ENCODE measurements at places on chromosomes 7 and 10.

DNA sequence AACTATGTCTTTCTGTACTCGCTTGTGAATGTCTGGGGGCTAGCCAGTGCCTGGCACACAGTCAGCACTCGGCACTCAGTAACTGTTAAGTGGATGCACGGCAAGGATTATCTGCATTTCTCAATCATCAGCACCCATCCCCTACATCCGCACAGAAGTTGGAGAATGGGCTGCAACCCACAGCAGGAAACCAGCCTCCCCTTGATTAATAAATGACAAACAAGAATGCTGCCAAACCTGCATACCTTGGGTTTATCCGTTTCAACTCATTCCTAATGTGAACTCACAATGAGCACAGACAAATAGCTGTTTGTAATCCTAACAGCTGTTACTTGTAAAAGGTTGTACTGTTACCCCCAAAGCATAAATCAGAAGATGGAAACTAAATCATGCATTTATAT, 28.9 kb downstream of the PPP1R3C start:
- DNase-seq: peak; percentile 51

DNA sequence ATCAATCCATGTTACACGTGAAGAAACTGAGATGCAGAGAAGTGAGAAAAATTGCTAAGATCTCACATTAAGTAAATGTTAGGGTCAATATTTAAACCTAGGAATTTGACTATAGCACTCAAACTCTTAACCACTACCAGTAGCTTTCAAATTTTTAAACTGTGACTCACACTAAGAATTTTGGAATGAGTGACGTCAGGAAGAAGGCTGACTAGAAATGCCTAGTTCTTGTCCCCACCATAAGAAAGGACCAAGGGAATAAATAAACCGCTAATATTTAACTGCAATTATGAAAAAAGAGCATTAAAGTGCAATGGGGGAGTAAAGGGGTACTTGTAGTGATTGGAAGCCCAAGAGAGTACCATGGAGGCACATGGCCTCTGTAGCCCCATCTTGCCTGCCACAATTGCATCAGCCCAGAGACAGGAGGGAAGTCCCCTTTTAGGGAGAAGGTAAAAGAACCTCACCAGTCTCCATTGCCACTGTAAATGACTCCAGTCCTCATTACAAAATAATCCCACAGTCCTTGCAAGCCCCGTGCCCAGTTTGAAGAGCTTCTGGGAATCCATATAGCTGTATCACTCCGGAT, 3.5 kb upstream of the AKR1B1 start:
- DNase-seq: peak; percentile 85

DNA sequence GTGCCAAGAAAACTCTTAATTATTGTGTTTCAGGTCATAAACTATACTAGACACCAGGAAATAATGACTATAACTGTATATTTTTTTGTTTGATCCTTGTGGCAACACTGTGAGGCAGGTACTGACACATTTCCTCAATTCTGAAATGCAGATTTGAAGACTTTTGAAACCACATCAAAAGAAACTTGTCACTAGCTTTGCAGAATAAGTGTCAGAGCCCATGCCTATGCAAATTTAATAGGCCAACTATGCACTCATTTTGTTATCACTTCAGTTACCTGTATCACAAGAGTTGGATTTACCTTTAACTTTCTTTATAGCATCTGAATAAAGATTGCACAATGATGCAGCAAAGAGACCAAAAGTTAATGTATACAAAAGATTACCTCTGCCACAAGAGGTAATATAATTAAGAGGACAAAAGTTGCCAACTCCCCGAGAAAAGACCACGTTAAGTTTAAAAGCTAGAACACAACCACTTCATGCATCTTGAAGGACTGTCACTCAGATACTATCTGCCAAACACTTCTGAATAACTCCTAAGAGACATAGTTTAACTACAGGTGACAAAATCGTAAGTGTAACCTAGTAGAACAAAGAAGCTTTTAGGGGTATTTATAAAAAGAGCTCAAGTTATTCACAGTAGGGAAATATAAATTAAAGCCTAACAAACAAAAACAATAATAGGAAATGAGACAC, 80.5 kb downstream of the ELAPOR2 start:
- DNase-seq: no peak

GRCh38 chr10:119257899-119258419, 50.6 kb downstream of the GRK5 start:
- DNase-seq: no peak

- peak; percentile 7 for DNase-seq
Measured at GRCh38 chr7:21903020-21903786, 42.5 kb downstream of the CDCA7L start.

- peak; percentile 81 for DNase-seq
Measured at GRCh38 chr10:21525367-21526187, at the start of gene SKIDA1. SKIDA1 (minus strand) TSS chr10:21525682; CDS start chr10:21517822, 7,860 bp downstream.

DNA sequence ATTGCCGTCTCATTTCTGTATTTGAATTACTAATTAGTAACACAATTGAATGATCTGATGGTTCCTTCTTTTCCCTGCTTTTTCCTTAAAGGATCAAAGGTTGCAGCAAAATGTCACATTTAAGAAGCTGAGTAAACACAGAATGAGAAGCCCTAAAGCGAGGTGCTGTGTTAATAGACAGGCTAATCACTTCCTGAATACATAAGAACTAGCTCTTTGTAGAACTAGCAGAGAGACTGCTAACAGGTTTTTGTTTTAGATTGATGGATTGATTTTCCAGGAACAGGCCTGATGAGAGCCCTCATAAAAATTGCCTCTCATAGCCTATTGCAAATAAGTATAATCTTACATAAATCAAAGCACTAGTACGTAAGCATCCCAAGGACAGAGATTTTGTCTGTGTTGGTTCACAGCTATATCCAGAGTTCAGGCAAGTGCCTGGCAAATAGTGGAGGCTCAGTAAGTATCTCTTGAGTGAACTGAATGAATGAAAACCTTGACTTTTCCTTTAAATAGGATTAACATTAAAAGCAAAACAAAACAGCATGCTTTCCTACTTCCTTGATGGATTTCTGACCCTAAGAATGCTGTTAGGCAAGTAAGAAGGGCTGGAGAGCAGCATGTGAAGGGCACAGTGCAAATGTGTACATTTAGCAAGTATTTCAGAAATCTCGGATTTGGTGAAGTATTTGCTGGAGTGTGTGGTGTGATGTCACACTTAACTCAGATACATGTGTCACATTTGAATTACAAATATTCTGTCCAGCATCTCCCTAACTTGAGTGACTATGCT, 3.3 kb downstream of the TMEM229A start:
- no peak for DNase-seq

DNA sequence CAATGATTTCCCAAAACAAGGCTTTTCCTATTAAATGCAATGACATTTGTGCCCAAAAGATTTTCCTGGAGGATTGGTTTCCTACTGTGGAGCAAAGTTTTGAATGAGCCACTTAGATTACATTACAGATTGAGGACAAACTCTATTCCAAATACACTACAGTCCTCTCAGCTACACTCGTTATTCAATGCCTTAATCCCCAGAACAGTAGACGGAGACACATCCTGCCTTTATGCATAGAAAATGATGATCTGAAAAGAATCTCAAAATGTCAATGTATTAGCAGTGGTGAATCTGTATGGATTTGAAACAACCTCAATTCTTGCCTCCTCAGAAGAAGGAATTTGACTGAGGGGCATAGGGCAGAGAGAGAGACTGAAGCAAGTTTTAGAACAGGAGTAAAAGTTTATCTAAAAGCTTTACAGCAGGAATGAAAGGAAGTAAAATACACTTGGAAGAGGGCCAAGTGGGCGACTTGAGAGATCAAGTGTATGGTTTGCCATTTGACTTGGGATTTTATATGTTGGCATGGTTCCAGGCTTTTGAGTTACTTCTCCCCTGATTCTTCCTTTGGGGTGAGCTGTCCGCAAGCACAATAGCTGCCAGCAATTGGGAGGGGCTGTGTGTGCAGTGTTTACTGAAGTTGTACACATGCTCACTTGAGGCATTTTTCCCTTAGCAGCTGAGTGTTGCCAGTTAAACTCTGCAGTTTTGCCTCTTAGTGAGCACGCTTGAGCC, 891.9 kb upstream of the MBL2 start:
- no peak for DNase-seq

DNA sequence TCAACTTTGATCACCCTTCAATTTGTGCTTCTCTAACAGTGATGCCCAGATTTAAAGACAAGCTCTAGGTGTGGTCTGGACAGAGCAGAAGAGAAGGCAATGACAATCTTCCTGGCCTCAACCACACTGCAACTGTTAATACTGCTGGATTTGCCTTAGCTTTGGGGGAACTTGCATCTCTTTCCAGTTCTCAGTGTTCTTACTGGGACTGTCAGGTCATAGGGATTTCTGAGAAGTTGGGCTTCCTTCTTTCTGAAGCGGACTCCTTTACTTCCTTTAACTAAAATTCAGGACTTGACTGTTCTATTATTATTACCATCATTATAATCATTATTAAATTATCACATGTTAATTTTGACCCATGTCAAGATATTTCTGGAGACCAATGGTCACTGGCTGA, 80.8 kb downstream of the OSBPL3 start:
- no peak for DNase-seq

- DNase-seq: no peak
Measured at GRCh38 chr7:86867163-86867762, 192.2 kb downstream of the ELAPOR2 start.

DNA sequence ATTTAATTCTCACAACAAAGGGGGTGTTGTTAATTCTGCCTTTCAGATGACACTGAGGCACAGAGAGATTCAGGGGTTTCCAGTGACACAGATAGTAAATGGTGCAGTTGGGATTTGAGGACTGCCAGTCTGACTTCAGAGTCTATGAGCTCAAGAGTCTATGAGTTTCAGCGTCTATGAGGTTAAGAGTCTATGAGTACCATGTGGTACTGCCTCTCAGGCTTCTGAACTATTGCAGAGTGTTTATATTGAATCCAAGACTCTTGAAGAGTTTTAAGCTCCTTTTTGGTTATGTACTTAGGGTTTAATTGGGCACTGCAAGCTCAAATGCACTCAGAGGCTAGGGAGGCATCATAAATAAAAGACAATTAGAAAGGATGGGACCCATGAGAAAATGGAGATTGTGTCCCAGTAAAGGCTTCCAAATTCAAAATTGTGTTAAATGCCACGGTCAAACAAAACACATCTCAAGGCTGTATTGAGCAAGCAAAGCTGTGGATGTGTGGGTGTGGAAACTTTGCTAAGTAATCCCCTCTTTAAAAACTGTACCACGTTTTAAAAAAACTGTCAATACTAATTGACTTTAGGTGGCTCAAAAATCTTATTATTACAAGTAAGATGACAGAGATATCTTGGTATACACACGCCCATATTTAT, 123.9 kb upstream of the FAM171A1 start:
- no peak for DNase-seq

- DNase-seq: no peak
Measured at GRCh38 chr7:156836443-156836842, 56.5 kb downstream of the LMBR1 start.

DNA sequence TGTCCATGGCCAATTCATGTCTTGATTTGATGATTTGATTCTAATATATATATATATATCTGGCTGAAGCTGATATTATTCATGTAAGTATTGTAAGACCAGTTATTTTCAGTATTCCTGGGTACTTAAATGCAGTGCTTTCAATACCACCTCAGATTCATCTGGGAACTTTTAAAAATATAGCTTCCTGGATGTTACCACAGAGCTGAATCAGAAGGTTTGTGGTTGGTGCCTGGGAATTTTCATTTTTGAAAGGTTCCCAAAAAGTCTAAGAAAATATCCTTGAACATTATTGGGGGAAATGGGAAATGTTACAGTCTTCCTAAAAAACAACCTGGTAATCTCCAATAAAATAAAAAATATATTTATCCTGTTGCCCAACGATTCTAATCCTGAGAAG, 10.7 kb upstream of the PPP3CB start:
- DNase-seq: peak; percentile 40

GRCh38 chr10:78535716-78536218, 502.1 kb downstream of the RPS24 start:
- no peak for DNase-seq

DNA sequence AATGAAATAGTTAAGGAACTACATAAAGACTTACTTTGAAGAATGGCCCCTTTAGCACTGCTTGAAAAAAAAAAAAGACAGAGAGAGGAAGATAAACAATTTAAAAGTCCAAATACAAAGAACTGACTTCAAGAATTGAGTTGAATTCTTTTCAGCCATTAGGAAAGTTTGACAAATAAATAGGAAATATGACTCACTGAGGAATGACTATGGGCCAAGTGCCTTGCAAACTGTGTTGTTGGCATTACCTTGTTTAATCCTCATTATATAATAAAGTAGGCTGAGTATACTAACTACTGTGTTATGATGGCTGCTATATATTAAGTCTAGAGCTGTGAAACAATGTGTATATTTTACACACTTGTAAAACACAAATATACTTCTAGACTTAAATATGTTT, 151.1 kb downstream of the ELMO1 start:
- no peak for DNase-seq

DNA sequence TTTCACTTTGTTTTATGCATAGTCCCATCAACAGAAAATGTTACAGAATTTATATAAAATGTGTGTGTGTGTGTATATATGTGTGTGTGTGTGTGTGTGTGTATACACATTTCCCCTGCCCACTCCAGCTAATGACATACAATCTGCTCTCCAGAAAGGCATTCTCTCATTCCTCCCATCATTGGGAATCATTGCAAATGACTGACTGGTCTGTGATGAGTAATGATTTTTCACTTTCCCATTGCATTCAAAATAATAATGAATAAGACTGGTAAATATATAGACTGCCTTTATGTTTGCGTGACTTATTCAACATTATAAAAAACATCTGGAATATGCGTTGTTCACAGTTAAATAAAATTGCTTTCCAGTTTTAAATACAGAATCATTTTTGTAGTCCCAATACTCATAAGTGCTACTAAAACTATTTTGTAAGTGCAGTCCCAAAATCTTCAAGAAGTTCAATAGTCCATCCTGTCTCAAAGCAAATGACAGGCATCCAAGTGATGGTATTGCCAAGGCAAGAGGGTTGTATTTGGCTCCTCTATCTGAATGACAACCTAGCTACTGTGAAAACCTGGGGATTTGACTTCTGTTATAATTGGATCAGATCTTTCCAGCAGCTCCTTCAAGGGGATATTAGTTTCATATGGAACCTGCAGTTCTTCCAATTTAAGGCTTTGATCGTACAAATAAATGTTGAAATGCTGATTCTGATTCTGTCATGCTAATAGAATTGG, 150.9 kb downstream of the POLR1F start:
- no peak for DNase-seq

DNA sequence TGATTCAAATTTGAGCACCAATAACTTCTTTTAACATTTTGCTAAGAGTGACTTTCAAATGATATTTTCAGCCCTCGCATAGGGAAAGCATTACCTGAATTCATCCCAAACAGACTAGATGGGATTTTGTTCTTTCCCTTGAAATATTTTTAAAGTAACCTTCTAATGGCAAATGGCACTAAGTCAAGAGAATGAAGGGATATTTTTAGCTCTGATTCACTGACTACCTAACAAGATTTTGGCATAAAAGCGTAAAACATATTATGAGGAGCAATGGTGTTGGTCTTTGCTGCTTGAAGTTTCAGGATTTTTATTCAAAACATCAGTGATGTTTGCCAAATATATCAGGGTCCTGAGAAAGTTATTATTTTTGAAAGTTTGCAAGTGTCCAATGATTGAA, 290.3 kb downstream of the CDK14 start:
- DNase-seq: peak; percentile 17

GRCh38 chr10:71300555-71301370, 18.3 kb upstream of the SLC29A3 start:
- DNase-seq: no peak

Data from fibroblast of the aortic adventitia (primary cell).